ENCODE measurements at places on chromosomes 6 and 20.

DNA sequence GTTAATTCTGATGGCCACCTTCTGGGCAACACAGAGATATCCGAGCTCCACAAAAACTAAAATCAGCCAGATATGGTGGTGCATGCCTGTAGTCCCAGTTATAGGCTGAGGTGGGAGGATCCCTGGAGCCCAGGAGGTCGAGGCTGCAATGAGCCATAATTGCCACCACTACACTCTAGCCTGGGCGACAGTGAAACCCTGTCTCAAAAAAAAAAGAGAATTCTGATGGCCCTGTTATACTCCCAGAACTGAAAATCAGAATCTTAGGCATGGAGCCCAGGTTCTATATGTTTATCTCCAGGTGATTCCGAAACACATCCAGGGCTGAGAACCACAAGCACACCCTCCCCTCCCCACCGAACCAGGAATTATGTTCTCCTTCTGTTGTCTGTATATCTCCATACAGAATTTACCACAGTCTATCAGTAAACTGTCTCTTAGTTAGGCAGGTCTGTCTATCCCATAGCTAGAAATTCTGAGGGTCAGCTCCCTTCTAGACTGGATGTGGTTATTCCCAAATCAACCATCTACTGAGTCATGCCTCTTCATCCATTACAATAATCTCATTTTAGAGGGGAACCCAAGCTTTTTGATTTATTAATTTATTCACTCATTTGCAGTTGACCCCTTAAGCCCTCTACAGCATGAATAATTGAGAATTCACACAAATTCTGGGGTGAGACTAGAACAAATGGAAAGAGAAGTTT, 24.8 kb upstream of the CCND3 start:
- DNase-seq = no peak

DNA sequence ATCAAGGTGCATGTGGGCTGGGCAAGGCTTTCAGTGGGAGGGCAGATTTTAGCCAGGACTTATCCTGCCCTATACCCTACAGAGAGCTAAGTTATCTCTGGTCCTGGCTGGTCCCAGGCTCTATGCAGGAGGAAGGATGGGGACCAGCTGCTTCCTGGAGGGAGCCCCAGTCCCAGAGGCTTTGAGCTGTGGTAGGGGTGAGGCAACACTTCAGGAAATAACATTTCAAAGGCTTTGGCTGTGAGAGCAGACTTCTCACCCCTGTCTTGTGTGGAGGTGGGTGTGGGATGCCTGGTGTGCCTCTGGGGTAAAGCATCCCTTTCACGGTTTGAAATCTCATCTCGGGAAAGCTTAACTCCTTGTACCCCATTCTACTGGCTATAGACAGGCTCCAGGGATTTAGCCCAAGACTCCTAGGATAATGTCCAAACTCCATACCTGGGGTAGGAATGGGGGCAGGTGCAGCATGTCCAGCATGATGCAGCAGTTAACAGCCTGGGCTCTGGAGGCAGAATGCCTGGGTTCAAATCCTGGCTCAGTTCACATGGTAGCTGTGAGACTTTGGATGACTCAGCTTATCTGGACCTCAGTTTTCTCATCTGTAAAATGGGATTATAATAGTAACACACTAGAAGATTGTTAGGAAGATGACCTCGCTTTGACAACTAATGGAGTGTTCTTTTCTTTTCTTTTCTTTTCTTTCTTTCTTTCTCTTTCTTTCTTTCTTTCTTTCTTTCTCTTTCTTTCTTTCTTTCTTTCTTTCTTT, 27.5 kb upstream of the SIRPA start:
- no peak for DNase-seq

DNA sequence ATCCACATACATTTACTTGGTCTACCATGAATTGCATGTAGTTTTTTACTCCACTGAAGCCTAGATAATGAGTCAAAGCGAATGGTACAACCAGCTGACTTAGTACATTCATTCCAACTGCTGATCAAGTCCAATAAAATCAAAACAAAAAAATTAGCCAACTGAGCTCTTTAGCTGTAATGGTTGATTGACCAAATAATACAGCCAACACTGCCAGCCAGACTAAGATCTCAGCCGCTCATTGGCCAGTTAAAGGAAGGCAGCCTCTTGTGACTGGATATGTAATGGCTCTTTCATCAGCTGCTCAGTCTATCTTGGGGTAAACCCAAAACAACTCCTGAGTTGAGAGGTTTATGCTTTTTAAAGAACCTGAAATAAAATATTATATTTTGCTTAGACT, 204.3 kb upstream of the RSPO3 start:
- DNase-seq = no peak

DNA sequence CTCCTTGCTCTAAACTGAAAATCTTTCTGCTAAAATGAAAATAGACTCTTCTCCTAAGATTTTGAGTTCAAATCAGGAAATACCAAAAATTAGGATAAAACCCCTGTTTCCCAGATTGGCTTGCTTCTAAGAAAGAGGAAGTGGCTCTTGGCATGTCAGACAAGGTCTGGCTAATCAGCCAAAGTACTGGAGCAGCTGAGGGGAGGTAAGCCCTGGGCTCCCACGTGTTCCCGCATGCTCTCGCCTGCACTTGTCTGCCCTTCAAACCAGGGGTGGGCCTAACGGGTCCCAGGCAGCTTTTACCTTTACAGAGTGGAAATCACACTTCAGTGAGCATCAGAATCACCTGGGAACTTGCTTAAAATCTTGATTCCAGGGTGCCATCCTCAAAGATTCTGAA, 43.2 kb upstream of the GABRR1 start:
- DNase-seq = no peak

DNA sequence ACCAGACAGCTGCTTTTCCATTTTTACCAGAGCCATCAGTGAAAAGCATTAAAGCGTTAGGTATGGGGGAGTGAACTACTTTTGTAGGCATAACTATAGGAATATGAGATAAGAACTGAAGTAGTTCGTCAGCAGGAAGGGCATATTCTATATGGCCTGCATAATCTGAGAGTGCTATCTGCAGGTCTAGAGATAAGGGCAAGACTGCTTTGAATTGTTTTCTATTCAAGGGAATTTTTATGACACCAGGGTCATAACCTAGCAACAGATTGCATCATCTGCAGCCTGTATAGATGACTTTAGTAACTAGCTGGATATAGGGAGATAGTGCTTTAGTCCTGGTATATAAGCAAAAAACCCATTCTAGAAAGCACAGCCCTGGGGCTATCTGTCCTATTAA, 437.3 kb upstream of the HTR1E start:
- no peak for DNase-seq

- no peak for DNase-seq
Observed at GRCh38 chr6:148293181-148293995, 49.2 kb upstream of the SASH1 start.

- no peak for DNase-seq
Observed at GRCh38 chr6:122657601-122658000, 47.4 kb downstream of the PKIB start.

GRCh38 chr6:142187209-142187608, 40.1 kb downstream of the VTA1 start:
- peak; percentile 0 for DNase-seq

DNA sequence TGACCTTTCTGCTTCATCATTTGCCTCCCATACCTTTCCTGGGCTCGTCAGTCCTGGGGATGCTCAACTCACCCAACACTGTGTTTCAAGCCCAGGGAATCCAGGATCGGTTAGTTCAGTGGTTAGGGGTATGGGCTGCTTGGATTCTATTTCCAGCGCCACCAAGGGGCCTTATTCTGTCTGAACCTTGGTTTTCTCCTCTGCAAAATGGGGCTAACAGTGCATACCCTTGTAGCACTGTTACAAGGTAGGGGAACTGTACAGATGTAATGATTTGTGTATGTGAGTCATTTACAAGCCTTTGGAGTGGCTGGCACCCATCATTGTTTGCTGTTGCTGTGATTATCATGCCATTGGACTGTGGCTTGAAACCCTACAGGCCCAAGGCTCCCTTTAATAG, 14.5 kb upstream of the CSNK2A1 start:
- DNase-seq = no peak

GRCh38 chr20:32567384-32568178, 17.6 kb downstream of the NOL4L start:
- DNase-seq = no peak

- no peak for DNase-seq
Observed at GRCh38 chr20:62286493-62287064, 16.2 kb upstream of the ADRM1 start.

GRCh38 chr6:16582446-16583143, 178.7 kb downstream of the ATXN1 start:
- no peak for DNase-seq

GRCh38 chr20:19433371-19434350, 221.2 kb downstream of the SLC24A3 start:
- no peak for DNase-seq

DNA sequence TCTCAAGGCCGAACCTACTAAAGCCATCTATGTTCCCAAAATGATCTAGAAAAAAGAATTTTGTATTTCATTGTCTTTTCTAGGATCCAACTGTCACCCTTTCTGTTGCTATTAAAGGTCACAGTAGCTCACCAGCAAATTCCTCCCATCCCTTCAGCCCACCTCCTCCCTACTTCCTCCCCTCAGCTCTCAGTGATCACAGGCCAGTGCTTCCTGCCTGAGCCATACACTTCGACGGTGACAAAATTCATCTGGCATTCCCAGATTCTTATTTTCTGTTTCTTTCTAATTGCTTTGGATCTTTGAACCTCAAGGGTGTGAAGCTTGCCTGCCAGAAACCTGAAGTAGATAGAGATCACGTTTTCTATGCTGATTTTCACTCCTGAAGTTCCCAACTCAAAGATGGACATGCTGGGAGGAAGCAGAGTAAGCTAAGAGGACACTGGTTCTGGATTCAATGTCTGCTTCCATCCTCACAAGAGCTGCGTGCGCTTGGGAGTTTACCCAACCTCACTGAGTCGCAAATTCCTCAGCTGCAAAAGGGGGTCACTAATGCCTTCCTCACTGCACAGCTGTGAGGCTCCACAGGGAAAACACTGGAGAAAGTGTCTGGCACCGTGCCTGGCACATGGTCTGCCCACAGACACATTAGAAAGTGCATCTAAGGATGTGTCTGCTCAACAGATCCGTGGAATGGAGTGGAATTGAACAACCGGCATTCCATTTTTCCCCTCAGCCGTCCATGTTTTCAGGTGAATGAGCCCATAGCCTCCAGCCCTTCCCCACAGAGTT, 34.5 kb downstream of the MDGA1 start:
- no peak for DNase-seq

DNA sequence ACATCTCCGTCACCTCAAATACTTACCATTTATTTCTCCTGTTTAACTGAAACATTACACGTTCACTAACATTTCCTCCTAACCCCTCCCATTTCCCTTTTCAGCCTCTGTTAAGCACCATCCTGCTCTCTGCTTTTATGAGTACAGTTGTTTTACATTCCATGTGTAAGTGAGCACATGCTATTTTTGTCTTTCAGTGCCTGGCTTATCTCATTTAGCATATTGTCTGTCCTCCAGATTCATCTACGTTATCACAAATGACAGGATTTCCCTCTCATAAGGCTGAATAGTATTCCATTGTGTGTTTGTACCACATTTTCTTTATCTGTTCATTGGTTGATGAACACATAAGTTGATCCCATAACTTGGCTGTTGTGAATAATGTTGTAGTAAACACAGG, 22.7 kb downstream of the TAF11 start:
- DNase-seq = no peak

DNA sequence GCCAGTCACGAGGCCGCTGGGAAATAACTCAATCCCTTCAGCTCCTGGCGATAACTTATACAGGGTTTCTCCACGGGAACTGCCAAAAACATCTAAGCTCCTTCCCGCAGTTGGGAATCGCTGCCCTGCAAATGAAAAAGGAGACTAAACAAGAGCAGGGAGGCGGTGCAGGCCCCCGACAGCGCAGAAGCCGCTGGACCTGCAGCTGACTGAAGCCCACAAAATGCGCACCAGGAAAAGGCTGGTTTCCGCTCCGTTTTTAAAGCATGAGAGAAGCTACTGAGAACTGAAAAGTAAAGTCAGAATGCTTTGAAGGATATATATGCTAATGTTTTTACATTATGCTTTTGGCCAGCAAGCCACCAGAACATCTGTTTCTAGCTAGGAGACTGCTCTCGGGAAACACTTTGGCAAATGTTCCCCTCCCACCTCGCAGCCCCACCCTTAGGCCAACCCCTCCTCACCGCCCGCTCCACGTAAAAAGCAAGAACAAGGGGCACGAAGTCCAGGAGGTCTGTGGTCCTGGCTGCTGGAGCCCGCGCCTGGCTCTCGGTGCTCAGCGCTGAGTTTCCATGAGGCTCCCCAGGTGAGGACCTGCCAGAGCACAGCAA, 90.5 kb downstream of the SOD2 start:
- no peak for DNase-seq

- DNase-seq = no peak
Observed at GRCh38 chr6:168615837-168616236, 174.9 kb downstream of the SMOC2 start.

- DNase-seq = no peak
Observed at GRCh38 chr6:14360565-14360964, 243.0 kb downstream of the CD83 start.

DNA sequence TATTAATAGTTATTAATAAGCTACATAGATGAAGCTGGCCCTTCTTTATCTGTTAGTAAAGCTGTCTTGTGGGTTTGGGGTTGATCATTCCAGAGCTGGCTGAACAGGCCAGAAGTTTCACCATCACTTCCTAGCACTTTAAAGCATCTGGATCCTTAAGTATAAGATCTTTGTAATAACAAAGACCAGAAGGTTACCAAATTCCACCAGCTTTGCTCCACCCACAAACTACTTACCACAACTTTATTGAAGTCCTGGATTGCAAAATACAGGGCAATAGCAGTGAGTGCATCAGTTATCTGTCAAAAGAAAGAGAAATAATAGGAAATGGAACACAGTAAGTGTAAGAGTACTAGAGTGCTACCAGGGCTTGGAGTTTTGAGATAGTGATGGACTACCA, 33.0 kb downstream of the PIGU start:
- DNase-seq = peak; percentile 57

GRCh38 chr6:13841936-13842335, 27.6 kb upstream of the MCUR1 start:
- no peak for DNase-seq

Data from fibroblast of the conjunctiva (primary cell).